Activated naive CD8-positive, alpha-beta T cell treated with anti-CD3 and anti-CD28 coated beads for 36 hours (primary cell): ENCODE measurements at places on chromosomes 1 and 21. TPM values are rescaled to one million over a fixed set of nuclear protein-coding genes. Genes with fewer than 3 reads are reported as not detected.
A peak's percentile ranks its signal among the peaks of the same experiment; 100 is the strongest.

DNA sequence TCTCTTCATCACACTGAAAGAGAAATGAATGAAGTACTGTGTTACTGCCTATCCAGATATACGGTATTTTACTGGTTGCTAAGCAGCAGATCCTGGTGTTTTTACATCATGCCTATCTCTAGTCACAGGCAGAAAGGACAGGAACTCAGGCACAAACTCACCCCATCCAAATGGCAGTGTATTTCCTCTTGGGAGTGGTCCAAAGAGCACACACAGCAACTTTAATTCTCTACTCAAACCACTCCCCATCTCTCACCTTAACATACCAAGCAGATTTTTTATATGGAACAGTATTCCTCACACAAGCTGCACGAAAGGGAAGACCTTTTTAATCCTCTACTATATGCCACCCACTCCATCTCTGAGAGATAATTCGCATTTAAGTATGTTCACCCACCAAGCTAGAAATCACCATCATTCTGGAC, 27.3 kb downstream of the EIF4G3 start:
- no peak for DNase-seq
- peaks cover 4% of the 10 kb centered on the region for H3K4me1 ChIP-seq
- H3K36me3 ChIP-seq, result peaks cover 18% of the 10 kb centered on the region
- no peaks in the 10 kb centered on the region for H3K27me3 ChIP-seq
- H3K27ac ChIP-seq, result no peak overlapping the region
- no peak overlapping the region for H3K4me3 ChIP-seq

DNA sequence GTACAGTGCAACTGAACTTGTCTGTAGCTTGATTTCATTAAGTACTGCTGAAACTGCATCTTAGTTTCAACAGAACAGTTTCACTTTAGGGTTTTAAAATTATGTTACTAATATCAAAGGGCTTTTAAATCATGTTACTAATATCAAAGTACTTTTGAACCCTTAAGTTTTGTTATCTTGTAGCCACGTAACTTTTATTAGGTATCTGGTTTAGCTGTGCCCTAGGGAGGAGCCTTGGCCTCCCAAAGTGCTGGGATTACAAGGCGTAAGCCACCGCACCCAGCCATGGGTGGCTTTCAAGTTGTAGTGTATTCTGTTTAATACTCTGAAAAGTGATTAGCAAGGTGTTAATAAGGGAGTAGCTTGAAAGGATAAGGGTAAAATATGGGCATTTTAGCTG, 2.0 kb downstream of the KDM4A start:
- no peak for DNase-seq
- peaks cover 26% of the 10 kb centered on the region for H3K4me1 ChIP-seq
- peak overlapping the region; percentile 97 for H3K4me3 ChIP-seq
- no peaks in the 10 kb centered on the region for H3K27me3 ChIP-seq

- H3K27ac ChIP-seq, result no peak overlapping the region
- no peak overlapping the region for H3K4me3 ChIP-seq
- H3K36me3 ChIP-seq, result peaks cover 10% of the 10 kb centered on the region
- no peaks in the 10 kb centered on the region for H3K4me1 ChIP-seq
- no peak for DNase-seq
Observed at GRCh38 chr1:182217967-182218366, 156.5 kb upstream of the ZNF648 start.

DNA sequence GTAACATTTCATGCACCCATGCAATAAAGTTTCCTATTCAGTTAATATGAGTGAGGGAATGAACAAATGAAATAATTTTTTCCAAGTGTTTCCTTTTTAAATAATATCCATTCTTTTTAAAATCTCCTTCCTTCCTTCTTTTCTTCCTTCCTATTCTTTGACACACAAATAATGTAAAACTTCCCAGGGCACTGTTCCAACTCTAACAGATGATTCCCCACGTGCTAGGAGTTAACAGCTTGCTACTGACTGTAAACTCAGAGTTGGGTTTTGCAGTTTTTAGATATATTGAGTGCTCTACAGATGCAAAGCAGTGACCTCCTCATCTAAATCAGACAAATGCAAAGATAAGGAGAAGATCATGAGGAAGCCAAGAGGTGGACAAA, 54.0 kb upstream of the POU2F1 start:
- no peaks in the 10 kb centered on the region for H3K36me3 ChIP-seq
- DNase-seq, result no peak
- peaks cover 7% of the 10 kb centered on the region for H3K4me1 ChIP-seq

COL9A2 gene
- 3.0 TPM for total RNA-seq

SPAG17 gene
- not detected for total RNA-seq

DNA sequence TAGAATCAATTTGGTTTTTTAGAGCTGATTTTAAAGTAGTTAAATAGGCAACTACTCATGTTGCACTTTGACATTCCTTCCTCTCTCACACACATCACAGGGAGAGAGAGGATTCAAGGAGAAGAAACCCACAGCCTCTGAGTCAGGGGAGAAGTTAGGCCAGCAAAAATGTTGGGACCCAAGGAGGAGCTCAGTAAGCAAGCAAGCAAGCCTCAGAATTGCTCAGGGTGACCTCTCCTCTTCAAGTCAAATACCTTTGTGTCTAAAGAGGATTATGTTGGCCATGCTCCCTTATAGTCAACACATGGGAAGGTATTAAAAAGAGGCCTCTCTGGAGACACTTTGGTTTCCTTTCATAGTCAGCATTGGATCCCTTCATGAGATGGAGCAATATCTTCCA, 80.5 kb upstream of the WARS2 start:
- H3K36me3 ChIP-seq, result peaks cover 8% of the 10 kb centered on the region
- no peak for DNase-seq
- H3K4me1 ChIP-seq, result no peaks in the 10 kb centered on the region
- no peaks in the 10 kb centered on the region for H3K27me3 ChIP-seq

TAS1R2 gene
- total RNA-seq, result not detected

GRCh38 chr1:11984121-11984520, 3.9 kb downstream of the MFN2 start:
- no peak overlapping the region for H3K4me3 ChIP-seq
- no peak for DNase-seq
- H3K27ac ChIP-seq, result no peak overlapping the region
- H3K36me3 ChIP-seq, result peaks cover 18% of the 10 kb centered on the region
- H3K4me1 ChIP-seq, result peaks cover 39% of the 10 kb centered on the region

GRCh38 chr21:29289317-29289716, 9.4 kb upstream of the BACH1 start:
- peaks cover 3% of the 10 kb centered on the region for H3K4me1 ChIP-seq
- DNase-seq, result no peak
- no peak overlapping the region for H3K27ac ChIP-seq
- H3K27me3 ChIP-seq, result peaks cover 5% of the 10 kb centered on the region
- no peaks in the 10 kb centered on the region for H3K36me3 ChIP-seq
- H3K4me3 ChIP-seq, result no peak overlapping the region

DNA sequence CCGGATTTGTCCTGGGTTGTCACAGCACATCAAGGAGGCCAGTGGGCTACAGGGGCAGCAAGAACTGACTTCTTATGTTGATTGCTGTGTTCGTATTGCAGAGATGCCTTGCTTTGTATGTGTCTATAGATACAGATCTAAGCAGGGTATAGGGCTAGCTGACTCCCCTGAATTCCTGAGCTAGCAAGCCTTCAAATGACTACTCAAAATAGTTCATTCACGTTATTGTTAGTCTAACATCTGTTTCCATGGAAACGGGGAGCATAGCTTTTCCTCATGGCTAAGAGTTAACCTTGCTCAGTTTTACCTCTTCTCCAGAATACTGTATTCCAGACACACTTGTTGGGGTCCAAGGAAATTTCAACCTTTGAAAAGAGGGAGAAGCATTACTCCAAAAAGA, 24.1 kb downstream of the TRIM45 start:
- H3K4me3 ChIP-seq, result no peak overlapping the region
- peaks cover 76% of the 10 kb centered on the region for H3K36me3 ChIP-seq
- no peak for DNase-seq
- H3K4me1 ChIP-seq, result peaks cover 17% of the 10 kb centered on the region

DNA sequence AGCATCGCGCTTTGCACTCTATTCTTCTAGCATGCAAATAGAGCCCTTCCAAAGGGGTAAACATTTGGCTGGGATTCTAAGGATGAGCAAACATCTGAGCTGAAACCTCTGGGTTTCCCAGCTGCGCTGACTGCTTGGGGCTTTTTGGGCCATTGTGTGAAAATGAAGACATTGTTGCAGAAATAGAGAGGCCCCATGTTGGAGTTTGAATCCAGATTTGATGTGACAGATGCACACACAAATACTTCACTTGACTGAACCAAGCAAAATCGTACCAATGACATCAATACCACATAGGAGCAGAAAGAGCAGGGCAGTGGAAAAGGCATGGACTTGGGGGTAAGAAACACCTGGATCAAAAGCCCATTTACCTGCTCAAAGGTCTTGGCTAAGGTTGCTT, 144.6 kb upstream of the HMGB4 start:
- no peak for DNase-seq
- no peak overlapping the region for H3K4me3 ChIP-seq
- H3K27me3 ChIP-seq, result no peaks in the 10 kb centered on the region
- H3K36me3 ChIP-seq, result no peaks in the 10 kb centered on the region
- no peaks in the 10 kb centered on the region for H3K4me1 ChIP-seq

DNA sequence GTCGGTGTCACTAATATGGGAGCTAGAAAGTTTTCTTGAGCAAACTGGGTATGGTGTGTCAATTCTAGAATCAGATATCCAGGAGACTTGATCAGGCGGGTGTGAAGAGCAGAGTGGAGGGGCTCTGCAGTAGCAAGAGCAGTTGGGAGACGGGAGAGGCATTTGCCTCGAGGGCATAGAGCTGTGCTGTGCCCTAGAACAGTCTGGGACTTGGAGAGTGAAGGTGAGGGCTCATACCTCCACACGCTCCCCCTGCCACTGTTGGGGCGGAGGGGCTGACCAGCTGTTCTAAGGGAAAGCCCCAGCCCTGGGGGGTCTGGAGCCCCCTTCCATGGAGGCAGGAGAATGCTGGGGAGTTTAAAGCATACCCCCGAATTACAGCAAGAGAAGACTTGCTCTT, 33.8 kb downstream of the SIM2 start:
- no peaks in the 10 kb centered on the region for H3K4me1 ChIP-seq
- peaks cover 21% of the 10 kb centered on the region for H3K27me3 ChIP-seq
- no peak overlapping the region for H3K27ac ChIP-seq
- H3K4me3 ChIP-seq, result no peak overlapping the region
- no peaks in the 10 kb centered on the region for H3K36me3 ChIP-seq
- DNase-seq, result no peak

- peaks cover 39% of the 10 kb centered on the region for H3K36me3 ChIP-seq
- H3K4me3 ChIP-seq, result peak overlapping the region; percentile 72
- DNase-seq, result no peak
- peak overlapping the region; percentile 96 for H3K27ac ChIP-seq
- peaks cover 95% of the 10 kb centered on the region for H3K4me1 ChIP-seq
Observed at GRCh38 chr1:24992124-24992760, 62.2 kb upstream of the RUNX3 start.

KCNJ10 gene
- total RNA-seq, result not detected

DNA sequence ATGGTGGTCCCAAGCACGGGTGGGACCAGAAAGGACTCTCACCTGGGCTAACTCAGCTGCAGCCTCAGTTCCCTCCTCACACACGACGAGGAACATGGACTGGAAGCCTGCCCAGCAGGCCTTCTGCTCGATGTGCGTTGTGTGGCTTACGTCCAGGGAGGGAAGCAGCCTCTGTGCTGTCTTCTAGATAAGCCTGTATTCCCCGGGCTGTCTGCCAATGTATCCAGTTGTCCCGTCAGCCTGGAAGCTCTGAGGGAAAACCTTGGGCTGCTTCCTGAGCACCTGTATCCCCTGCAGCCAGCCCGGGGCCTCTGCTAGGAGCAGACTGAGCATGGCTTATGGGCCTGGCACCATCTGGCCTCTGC, 10.5 kb downstream of the PCSK9 start:
- H3K4me1 ChIP-seq, result no peaks in the 10 kb centered on the region
- no peak for DNase-seq
- no peaks in the 10 kb centered on the region for H3K27me3 ChIP-seq
- no peak overlapping the region for H3K4me3 ChIP-seq
- no peaks in the 10 kb centered on the region for H3K36me3 ChIP-seq
- no peak overlapping the region for H3K27ac ChIP-seq

DNA sequence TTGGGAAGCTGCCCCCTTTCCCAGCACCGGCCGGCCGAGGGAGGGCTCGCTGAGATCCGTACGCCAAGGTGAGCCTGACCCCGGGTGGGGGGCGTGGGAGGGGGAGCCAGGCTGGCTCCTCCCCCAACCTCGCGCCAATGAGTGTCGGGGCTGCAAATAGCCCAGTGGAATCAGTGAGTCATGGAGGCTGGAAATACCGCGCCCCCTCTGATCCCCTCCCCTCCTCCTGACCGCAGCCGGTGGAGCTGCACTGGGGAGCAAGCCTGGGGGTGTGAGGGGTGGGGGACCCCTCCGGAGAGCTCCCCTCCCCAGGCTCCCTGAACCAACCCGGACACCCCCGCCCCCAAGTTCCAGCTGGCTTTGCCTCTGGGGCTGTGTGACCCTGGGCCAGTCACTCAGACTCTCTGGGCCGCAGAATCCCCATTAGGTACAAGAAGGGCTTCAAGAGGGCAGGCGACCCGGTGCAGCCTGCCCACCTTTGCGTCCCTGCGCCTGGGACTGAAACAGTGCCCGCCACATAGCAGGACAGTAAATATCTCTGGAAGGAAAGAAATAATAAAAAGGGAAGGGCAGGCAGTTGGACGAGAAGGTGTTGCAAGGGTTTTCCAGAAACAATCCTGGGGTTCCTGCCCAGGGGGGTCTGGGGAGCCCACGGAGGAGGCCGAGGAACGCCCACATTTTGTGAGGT, 4.5 kb downstream of the HSPB7 start:
- DNase-seq, result peak; percentile 76
- H3K36me3 ChIP-seq, result no peaks in the 10 kb centered on the region
- peaks cover 15% of the 10 kb centered on the region for H3K27me3 ChIP-seq
- H3K4me1 ChIP-seq, result peaks cover 6% of the 10 kb centered on the region

GRCh38 chr1:154155251-154155650, 378 bp upstream of the NUP210L start:
- no peak for DNase-seq
- peaks cover 55% of the 10 kb centered on the region for H3K4me1 ChIP-seq
- peaks cover 52% of the 10 kb centered on the region for H3K36me3 ChIP-seq
- H3K27ac ChIP-seq, result peak overlapping the region; percentile 80

SYNC gene
- not detected for total RNA-seq

DNA sequence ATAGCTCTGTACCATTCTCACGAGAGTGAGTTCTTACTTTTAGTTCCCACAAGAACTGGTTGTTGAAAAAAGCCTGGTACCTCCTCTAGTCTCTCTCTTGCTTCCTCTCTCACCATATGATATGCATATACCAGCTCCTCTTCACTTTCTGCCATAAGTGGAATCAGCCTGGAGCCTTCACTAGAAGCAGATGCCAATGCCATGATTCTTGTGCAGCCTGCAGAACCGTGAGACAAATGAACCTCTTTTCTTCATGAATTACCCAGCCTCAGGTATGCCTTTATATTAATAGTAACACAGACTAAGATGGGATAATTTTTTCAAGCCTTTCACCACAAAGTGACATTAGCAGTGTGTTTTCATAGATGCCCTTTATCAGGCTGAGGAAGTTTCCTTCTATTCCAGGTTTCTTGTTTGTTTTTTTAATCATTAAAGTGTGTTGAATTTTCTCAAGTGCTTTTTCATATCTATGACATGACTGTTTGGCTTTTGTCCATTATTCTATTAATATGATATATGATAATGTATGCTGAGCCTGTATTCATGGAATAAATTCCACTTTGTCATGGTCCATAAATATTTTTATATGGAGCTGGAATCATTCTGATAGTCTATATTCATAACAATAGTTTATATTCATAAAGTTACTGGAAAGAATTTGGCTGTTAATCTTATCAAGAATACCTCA, 40.7 kb upstream of the C1orf185 start:
- H3K36me3 ChIP-seq, result peaks cover 2% of the 10 kb centered on the region
- H3K27me3 ChIP-seq, result peaks cover 22% of the 10 kb centered on the region
- H3K4me3 ChIP-seq, result no peak overlapping the region
- H3K27ac ChIP-seq, result no peak overlapping the region
- no peaks in the 10 kb centered on the region for H3K4me1 ChIP-seq
- DNase-seq, result no peak
